ENCODE measurements at places on chromosomes 2 and 18.

GRCh38 chr18:22489704-22490103 is 72.0 kb upstream of the CTAGE1 start:
- DNase-seq = peak; percentile 19

GRCh38 chr18:48927286-48928080 is 23.3 kb downstream of the SMAD7 start:
- DNase-seq = no peak

GRCh38 chr2:27249891-27250651 is 12.8 kb downstream of the SLC30A3 start:
- peak; percentile 57 for DNase-seq

- no peak for DNase-seq
Measured at GRCh38 chr2:236158969-236159777, 9.0 kb downstream of the GBX2 start.

DNA sequence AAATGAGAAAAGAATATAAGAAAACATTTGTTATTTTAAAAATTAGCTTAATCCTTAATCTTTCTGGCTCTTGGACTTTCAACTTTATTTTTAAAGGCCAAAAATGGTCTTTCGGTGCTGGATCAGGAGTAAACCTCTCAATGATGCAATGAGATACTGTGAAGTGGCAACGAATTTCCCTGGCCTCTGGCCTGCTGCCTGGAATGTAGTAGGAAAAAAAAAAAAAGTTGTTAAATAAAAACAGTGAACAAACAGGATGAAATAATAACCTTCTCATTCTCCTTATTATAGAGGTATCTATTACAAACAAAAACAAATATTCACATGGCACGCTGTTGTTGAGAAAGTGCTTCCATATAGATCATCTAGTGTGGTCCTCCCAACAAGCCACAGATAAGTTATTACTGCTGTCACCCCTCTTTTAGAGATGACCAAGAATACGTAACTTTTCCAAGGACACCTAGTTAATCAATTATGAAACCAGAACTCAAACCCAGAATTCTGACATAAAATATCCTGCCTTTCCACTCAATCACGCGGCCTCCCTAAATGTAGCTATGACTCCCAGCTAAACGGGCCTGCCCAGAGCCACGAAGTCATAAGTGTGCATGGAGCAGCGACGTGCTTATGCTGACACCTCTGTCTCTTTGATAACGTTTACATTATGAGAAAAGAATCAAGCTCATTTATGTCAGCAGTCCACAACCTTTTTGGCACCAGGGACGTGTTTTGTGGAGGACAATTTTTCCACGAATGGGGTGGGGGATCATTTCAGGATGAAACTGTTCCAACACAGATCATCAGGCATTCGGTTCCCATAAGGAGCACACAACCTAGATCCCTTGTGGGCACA is 170.9 kb downstream of the BCL2 start:
- peak; percentile 57 for DNase-seq

GRCh38 chr18:24770311-24771024 is 310.0 kb downstream of the HRH4 start:
- DNase-seq = no peak

DNA sequence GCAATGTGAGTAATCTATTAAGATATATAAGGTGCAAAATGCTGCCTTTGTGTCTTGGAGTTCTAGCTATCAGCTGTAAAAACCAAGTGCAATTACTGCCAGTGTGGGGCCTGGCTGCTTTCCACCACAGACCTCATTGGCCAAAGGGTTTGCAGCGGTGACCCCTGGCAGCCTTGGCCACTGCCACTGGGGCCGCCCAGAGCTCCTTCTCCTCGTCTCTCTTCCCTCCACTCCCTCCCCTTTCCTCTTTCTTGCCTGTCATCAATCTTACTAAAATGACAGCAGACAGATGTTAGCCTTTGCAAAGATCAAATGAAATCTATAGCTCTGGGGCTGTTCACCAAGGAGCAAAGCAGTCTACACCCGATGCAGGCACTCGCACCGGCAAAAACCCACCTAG is 986.3 kb downstream of the BCL11A start:
- no peak for DNase-seq

DNA sequence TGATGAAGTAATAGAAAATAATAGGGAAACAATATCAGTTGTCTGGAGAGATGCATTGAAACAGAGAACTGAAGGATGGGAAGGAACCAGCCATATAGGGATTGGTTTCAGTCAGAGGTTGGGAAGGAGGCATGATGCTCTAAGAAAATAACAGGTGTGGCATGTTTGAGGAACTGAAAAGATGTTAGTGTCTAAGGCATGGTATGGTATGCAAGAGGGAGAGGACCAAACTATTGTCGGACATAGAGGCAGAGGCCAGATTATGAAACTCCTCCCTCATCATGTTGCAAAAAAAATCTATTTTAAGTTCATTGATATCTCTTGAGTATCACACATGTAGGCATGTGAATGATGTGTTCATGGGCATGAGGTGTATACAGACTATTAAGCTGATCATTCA is 48.9 kb upstream of the EMILIN2 start:
- no peak for DNase-seq

All from fibroblast of villous mesenchyme (primary cell).